RCC 7860 (cell line): ENCODE measurements at places on chromosomes 5 and 9.

GRCh38 chr5:130966990-130967525, 198.0 kb downstream of the HINT1 start:
- DNase-seq = no peak

- DNase-seq = no peak
Observed at GRCh38 chr5:98503616-98504015, 269.8 kb upstream of the RGMB start.

DNA sequence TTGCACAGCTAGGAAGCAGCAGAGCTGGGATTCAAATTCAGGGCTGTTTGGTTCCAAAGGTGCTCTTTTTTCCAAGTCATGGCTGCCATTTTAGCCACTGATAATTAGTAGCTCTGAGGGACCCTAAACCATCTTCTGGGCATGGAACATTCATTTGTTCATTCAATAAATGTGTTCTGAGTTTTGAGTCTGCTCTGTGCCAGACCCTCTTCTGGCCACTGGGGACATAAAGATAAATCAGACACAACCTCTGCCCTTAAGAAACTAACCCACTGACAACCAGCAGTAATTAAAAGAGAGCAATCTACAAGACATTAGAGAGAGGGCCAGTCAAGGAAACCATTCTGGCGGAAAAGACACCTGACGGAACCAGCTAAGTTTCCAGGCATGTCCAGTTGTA, 2.0 kb upstream of the CPEB4 start:
- no peak for DNase-seq

- DNase-seq = no peak
Observed at GRCh38 chr9:86821006-86821845, 126.1 kb downstream of the GAS1 start.

DNA sequence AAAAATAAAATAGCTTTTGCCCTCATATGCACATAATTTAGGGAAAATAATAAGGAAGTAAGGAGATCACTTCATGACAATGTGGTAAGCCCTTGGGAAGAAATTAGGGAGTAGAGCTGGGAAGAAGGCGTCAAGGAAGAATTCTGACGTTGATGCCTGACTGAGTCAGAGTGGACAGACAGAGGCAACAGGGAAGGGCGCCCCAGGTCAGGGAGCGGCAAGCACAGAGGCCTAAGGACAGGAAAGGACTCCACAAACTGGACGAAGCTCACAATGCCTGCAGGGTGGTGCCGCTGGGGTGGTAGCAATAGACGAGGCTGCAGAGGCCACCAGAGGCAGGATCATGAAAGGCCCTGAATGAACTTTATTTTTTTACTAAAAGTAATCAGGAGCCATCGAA, 7.6 kb downstream of the DRD1 start:
- no peak for DNase-seq

GRCh38 chr9:11992866-11993265, 700.3 kb upstream of the TYRP1 start:
- no peak for DNase-seq
